Kasumi-1 (cell line): ENCODE measurements at places on chromosomes 3 and 15.

- no peak for DNase-seq
Measured at GRCh38 chr15:68113751-68114150, 59.6 kb downstream of the PIAS1 start.

GRCh38 chr3:45249391-45249790, 23.3 kb upstream of the TMEM158 start:
- DNase-seq, result no peak

DNA sequence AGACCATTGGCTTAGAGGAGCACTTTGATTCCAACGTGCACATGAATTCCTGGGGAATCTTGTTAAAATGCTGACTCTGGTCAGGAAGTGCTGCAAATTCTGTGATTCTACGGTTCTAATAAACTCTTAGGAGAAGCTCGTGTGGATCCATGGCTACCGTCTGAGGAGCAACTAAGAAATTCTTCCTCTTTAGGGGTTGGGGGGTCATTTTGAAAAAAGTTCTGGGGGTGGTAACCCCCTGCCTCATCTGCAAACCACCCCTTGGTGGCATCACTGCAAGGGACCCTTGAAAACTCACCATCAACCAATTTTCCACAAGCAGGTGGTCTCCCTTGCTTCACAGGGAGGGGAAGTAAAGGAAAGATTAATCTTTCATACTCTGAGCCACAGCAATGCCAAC, 52.2 kb upstream of the IGF1R start:
- DNase-seq, result no peak

DNA sequence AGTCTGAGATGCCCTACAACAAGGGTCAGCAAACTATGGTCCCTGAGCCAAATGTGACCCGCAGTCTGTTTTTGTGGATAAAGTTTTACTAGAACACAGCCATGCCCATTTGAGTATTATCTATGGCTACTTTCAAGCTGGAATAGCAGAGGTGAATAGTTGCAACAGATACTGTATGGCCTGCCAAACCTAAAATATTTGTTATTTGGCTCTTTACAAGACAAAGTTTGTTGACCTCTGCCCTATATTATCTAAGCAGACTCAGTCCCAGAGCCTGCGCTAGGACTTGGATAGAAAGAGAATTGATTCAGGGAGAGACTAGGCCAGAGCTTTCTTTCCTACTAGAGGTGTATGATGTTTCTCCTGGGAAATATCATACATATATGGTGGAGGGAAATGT, 81.7 kb upstream of the NMNAT3 start:
- DNase-seq, result no peak

DNA sequence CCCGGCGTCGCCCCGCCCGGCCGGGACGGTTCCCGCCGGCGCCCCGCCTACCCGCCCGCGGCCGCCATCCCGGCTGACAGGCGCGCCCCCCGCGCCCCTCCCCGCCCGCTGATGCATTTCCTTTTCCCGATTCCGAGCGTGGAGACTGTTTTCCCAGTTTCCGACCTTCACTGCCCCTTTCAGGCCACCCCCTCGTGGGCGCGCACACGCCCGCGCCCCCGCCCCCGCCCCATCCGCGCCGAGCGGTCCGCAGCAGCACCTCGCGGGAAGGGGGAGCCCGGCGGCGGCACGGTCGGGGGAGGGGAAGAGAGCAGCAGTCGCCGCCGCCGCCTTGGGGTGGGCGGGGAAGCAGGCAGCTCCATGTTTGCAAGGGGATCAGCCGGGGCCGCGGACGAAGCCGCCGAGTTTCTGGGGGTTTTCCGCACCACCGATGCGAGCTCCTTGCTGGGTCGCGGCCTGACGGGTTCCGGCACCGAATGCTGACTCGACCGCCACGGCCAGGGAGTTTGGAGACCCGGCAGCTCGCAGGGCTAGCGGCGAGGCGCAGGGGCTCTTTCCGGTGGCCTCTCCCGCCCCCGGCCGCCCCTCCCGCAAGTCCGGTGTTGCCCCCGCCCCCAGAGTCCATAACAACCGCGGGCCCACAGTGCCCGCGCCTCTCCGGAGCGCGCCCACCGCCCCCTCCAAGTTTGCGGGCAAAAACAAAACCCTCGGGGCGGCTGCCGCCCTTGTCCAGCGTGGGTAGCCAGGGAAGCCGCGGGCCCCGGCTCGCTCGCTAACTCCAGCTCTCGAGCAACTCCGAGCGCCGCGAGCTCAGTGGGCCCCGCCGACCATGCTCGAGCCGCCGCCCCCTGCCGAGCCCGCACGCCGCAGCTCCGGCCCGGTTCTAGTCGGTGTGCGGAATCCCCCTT, 3.2 kb upstream of the SIN3A start:
- no peak for DNase-seq

GRCh38 chr3:172777901-172778300, 27.4 kb downstream of the ECT2 start:
- DNase-seq, result no peak

DNA sequence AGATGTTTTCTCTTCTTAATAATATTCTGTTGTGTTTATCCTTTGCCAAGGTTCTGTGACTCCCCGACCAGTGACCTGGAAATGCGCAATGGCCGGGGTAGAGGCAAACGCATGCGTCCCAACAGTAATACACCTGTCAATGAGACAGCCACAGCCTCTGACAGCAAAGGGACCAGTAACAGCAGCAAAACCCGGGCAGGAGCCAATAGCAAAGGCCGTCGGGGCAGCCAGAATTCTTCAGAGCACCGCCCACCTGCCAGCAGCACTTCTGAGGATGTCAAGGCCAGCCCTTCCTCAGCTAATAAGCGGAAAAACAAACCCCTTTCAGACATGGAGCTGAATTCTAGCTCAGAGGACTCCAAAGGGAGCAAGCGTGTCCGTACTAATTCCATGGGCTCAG, 101.5 kb downstream of the RBPMS2 start:
- DNase-seq, result no peak

DNA sequence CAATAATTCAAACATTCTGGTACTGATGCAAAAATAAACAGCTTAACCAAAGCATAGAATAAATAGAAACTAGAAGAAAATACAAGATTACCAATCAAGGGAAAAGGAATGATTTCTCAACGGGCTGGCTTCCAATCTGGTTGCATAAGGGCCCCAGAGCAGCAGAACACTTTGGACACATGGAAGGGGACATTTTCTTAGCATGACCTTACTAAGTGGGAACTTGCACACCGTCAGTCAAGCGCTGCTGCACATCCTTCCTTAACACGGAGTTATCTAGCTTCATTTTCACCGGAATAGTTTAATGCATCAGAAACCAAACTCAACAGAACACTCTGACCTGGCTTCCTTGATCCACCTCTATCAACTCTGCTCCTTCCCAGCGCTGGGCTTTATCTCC, 388.5 kb downstream of the VPS13C start:
- no peak for DNase-seq

DNA sequence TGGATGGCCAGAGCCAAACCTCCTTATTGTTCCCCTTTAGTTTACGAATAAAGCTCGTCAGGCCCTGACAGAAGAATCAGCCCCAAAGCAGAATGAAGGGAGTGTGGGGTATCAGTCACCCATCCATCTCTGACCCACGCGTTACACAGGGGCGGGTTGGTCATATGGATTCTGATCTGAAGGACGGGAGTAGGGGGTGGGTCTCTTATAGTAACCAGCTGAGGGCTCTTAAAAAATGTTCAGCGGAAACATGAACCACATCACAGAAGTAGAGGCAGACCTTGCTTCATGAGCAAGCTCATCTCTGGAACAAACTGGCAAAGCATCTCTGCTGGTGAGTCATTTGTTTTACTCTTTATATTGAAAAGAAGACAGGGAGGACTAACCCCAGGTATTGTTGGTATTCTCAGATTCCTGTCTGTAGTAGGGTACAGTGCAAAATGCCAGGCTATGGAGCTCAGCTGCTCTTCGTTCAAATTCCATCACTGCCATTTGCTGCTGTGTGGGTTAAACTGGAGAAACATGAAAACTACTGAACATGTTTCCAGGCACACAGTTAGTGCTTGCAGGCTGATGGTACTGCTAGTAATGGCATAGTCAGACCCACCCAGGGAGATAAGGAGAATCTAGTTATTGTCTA, at the start of gene CXCR6:
CXCR6 (plus strand) TSS at position 258 of the 640 bp plus-strand sequence. CDS start 3,018 bp downstream, outside the sequence.
- DNase-seq, result no peak
